ENCODE measurements at places on chromosomes 3 and 15.
A peak's percentile ranks its signal among the peaks of the same experiment; 100 is the strongest.

DNA sequence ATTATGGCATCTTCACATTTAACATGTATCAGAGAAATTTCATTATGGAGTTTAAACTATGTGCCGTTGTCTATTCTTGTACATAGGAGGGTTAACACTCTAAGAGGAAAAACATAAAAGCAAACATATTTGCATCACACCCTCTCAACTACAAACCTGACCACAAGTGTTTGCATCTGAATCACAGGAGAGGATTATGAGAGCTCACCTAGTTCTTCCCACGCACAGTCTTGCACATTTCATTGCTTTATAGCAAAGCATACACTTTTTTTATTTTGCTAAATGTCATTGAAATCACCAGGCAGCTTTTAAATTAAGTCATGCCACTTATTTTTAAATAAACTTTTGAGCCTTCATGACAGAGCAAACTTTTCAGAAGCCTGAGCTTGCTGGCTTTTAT is 12.5 kb downstream of the TRAT1 start:
- no peak for DNase-seq

GRCh38 chr3:196159952-196160804 is 51.0 kb downstream of the ZDHHC19 start:
- DNase-seq, result peak; percentile 80

- DNase-seq, result no peak
Measured at GRCh38 chr15:51067510-51067909, 27.2 kb downstream of the TNFAIP8L3 start.

GRCh38 chr3:14319654-14320182 is 82.7 kb upstream of the SLC6A6 start:
- peak; percentile 97 for DNase-seq

DNA sequence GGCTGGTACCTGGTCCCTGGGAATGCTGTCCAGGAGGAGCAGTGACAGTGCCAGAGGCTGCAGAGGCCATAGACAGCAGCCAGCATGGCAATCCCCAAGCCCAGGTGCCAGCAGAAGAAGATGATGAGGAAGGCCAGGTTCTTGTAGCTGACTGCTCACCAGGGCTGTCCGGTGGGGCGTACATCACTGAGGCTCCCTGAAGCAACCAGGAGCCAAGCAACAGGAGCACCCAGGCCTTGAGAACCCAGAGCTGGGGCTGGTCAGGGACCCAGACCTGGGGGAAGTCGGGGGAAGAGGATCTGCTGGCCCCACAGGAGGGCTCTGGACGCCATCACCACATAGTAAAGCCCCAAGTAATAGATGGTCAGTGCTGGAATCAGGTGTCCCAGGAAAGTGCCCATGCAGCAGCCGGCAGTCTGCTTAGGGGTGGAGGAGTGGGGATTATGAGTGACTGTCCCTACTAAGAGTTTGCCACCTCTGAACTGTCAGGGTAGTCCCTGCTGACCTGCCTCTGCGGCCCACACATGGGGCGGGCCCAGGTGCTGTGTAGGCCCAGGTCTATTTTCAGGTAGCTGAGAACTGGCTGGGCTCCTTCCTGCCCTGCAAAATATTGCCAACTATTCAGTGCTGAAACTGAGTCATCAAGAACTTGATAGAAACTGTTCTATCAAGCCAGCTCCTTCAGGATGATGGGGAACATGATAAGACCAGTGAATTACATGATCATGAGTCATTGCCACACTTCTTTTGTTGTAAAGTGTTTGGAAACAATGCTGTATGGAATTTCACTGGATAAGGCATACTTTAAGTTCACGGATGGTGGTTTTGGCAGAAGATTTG is 68.7 kb downstream of the CHRD start:
- no peak for DNase-seq

GRCh38 chr15:96560246-96560895 is 229.9 kb downstream of the NR2F2 start:
- no peak for DNase-seq

DNA sequence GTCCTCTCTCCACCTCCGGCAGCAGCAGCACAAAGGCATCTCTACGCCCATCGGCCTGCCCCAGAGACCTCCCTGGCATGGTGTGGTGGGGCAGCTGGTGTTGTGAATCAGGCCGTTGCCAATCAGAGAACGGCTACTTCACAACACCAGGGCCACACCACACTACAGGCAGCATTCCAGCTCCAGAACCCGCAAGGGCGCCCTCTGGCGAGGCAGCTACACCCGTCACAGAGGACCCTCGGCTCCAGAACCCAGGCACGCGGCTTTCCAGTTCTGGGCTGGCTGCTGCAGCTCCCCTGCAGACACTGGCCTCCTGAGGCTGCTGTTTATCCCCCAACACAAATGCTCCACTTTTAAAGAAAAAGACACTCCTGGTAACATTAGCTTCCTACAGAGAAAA is 127.5 kb upstream of the TOPAZ1 start:
- peak; percentile 2 for DNase-seq

DNA sequence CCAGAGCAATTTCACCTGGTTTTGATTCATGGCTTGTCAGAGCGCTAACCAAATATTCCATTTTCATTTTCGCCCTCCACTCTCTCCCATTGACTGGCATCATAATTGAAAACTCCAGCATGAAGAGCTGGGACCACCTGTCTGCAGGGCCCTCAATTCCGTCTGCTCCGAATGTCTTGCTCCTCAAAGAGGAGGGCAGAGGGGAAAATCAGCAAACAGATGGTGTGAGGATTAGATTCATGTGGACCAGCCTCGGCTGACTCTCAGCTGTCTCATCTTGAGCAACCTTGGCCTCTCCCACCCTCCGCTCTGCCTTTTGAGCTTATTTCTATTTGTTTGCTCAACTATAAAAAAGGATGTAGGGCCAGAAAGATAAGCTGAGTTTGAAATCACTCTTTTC is 512.2 kb upstream of the PPP2R3A start:
- DNase-seq, result no peak

- no peak for DNase-seq
Measured at GRCh38 chr15:81893182-81893835, 152.5 kb downstream of the MEX3B start.

- no peak for DNase-seq
Measured at GRCh38 chr15:88267720-88268119, 11.2 kb upstream of the NTRK3 start.

DNA sequence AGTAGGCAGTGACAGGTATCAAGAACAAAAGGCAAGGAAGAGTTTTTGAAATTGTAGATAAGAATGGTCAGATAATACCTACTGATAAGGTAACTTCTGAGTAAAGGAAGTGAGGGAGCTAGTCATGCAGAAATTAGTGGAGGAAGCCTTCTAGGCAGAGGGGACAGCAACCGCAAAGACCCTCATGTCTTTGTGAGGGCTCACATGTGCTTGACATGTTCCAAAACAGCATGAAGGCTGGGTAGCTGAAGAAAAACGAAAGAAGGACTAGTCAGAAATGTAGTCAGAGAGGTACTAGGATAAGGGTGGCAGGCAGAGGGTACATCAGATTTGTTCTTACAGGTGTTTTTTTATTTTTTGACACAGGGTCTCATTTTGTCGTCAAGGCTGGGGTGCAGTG is 5.3 kb downstream of the SIN3A start:
- no peak for DNase-seq

DNA sequence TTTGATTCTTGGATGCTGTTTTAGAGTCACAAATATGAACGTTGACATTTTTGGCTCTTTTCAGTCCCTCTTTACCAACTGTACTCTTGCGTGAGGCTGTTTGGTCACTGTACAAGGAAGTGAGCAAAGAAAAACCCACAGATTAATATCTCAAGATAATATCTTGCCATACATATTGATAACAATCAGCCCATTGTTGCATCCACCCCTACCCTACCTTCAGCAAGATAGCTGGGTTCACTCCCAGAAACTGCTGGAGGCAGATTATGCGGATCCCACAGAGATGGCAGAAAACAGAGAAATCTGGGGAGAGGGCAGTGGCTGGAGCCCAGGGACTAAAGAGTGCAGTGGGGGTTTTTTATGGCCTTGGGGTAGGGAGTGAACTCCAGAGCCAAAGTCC is 29.9 kb upstream of the MFSD1 start:
- no peak for DNase-seq

- DNase-seq, result no peak
Measured at GRCh38 chr15:95254263-95254662, 1022.9 kb downstream of the MCTP2 start.

DNA sequence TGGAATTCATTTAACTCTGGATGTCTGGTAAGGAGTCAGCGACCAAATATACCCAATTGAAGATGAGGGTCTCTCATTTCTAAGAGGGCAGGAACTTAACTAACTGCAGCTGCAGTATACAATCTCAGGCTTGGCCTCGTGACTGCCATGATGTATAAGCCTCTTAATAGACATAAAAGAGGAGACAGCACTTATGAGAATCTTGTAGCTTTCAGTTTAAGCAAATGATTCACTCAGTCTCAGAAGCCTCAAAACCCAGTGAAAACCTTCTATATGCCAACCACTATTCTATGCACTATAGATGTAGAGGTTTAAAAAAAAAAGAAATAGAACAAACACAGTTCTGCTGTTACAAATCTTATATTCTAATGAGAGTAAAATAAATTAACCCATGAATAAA is 513.9 kb downstream of the TBL1XR1 start:
- DNase-seq, result no peak

GRCh38 chr3:69016901-69017300 is 3.4 kb upstream of the EOGT start:
- DNase-seq, result no peak

DNA sequence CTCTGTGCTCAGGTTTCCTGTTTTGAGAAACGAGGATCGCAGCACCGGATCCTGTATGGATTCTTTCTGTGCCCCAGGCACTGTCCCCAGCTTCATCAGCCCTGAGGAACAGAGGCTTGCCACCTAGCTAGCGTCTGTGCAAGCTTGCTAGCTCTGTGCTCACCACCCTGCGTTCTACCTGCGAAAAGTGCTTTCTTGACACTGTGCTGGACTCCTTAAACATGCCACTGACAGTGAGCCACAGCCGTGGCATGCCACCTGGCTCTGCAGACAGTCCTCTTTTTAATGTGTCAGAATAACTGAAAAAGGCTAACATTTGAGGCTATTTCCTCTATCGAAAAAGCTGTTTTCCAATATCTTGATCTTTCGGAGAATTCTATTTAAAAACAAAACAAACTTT is 1.4 kb downstream of the PGPEP1L start:
- no peak for DNase-seq

DNA sequence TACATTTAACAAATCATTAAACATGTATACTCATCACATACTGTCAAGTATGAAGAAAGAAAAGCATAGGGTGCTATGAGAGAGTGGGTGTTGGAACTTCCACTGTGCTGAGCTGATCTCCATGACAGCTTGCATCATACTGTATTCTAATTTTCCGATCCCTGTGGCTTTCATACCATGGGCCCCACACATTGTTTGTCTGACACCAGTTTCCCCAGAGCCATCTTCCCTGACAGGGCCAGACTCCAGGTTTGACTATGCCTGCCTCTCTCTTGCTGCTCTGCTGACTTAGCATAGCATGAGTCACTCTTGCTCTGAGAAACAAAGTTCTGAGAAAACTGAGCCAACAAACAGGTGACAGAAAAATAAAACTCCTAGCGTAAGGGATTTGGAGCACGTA is 37.0 kb upstream of the CASR start:
- peak; percentile 14 for DNase-seq

DNA sequence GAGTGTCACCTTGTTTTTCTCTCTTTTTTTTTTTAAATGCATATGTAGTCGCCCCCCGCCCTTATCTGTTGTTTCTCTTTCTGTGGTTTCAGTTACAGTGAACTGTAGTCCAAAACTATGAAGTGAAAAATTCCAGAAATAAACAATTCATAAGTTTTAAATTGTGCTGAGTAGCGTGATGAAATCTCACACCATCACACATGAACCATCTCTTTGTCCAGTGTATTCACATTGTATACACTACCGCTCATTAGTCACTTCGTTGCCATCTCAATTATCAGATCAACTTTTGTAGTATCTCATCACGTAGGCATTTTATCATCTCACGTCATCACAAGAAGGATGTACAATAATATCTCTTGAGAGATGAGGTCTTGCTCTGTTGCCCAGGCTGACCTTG is 62.5 kb upstream of the MLF1 start:
- no peak for DNase-seq

GRCh38 chr3:148150141-148150540 is 547.6 kb upstream of the AGTR1 start:
- no peak for DNase-seq

GRCh38 chr15:45948181-45948621 is 313.4 kb downstream of the SQOR start:
- peak; percentile 33 for DNase-seq

DNA sequence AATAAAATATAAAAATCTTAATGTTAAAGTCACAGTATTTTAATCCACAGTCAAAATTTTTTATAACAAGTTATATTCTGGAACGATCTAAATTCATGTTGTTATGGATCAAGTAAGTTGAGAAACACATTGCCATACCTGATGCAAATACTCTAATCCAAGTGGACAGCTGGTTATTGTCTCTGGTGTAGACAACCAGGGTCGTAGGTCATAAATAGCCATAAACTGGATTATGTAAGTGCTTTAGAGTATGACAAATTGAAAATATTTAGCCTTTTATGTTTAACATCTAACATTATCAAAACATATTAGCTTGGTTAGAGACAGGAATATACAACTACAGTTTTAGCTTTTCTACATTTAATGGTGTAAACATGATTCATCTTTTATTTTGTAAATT is 53.0 kb downstream of the PLSCR2 start:
- no peak for DNase-seq

- no peak for DNase-seq
Measured at GRCh38 chr3:9553948-9554513, 409 bp upstream of the LHFPL4 start.

- DNase-seq, result peak; percentile 97
Measured at GRCh38 chr3:17905996-17906395, 163.6 kb upstream of the TBC1D5 start.

DNA sequence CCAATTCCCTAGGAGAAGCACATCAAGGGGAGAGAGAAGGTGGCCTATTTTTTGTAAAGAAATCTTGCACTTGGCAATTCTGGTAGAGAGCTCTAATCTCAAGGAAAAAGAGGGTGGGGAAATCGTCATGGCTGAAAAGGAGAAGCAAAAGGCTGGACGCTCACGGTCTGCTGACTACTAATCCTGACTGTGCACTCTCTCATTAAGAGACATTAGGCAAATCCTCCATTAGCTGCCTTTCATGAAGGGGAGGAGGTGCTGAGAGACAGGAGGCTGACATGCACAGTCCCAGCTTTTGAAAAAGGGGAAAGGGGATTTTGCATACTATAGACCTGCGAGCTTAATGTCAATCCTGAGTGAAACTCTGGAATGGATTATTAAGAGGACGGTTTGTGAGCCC is 170.0 kb downstream of the NR2F2 start:
- DNase-seq, result peak; percentile 46

- peak; percentile 85 for DNase-seq
Measured at GRCh38 chr3:48565591-48566400, 2.2 kb upstream of the UCN2 start.

GRCh38 chr3:45957586-45957985 is 14.3 kb downstream of the CXCR6 start:
- DNase-seq, result no peak

DNA sequence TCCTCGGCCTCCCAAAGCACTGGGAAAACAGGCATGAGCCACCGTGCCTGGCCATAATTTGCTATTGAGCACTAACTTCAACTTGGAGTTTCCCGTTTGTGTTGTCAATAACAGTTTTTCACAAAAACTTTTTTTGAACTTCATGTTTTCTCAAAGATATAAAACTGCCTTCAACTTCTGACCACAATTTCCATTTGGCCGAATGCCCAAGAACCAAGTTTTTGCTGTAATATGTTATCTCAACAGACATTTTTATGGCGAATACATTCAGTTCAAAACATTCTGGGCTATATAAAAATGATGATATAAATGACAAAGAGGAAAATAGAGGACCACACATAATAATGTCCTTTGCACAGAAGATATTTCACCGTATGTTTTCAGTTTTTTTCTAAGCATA is 56.4 kb downstream of the NEDD4 start:
- peak; percentile 52 for DNase-seq

GRCh38 chr15:98881526-98882520 is 125.8 kb downstream of the PGPEP1L start:
- DNase-seq, result peak; percentile 29

Measured in MV-4-11 (cell line).